ENCODE measurements at places on chromosomes 7 and 10. TPM values are rescaled to one million over a fixed set of nuclear protein-coding genes. Genes with fewer than 3 reads are reported as not detected.

GRCh38 chr7:51026341-51026740 is 243.6 kb upstream of the GRB10 start:
- no peaks in the 10 kb centered on the region for H3K27me3 ChIP-seq
- H3K36me3 ChIP-seq = no peaks in the 10 kb centered on the region
- no peak overlapping the region for H3K4me3 ChIP-seq

DNA sequence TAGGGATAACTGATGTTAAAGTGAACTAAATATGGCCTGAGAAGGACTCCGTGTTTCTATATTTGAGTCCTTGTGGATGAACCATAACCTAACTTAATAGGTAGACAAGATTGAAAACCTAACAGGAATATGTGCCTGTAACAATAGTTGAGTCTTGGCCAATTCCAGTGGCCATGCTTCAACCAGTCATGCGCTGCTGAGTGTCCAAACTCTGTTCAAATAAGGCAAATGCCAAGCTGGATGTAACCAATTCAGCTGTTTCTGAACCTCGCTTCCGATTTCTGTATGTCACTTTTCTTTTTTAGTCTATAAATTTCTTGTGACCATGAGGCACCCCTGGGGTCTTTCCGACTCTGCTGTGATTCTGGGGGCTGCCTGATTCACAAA is 608.2 kb downstream of the GALNT17 start:
- no peaks in the 10 kb centered on the region for H3K36me3 ChIP-seq
- no peak for DNase-seq
- H3K4me3 ChIP-seq = no peak overlapping the region
- no peaks in the 10 kb centered on the region for H3K4me1 ChIP-seq
- H3K27ac ChIP-seq = no peak overlapping the region

DNA sequence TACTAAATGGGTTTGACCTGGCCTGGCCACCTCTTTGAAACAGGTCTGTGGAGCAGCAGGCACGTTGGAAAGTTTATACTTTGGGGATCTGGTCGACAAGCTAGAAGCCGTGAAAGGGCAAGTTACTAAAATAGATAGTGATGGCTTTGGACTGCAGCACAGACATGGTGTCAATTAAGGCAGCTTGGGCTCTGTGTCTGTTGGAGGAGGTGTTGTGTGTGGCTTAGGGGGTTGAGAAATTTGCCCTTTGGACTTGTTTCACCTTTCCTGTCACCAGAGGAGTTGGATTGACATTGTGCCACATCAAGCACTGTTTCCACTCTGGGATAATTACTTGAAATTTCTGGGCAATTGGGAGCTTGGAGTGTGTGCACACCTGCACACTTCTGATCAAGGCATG is 251.8 kb upstream of the MKI67 start:
- no peak for DNase-seq
- H3K4me1 ChIP-seq = no peaks in the 10 kb centered on the region
- no peak overlapping the region for H3K4me3 ChIP-seq
- no peak overlapping the region for H3K27ac ChIP-seq

GRCh38 chr7:97107192-97107800 is 10.2 kb upstream of the SDHAF3 start:
- no peak overlapping the region for H3K27ac ChIP-seq
- no peaks in the 10 kb centered on the region for H3K4me1 ChIP-seq
- no peaks in the 10 kb centered on the region for H3K36me3 ChIP-seq
- no peak overlapping the region for H3K4me3 ChIP-seq
- no peak for DNase-seq
- H3K27me3 ChIP-seq = no peaks in the 10 kb centered on the region

- H3K27ac ChIP-seq = no peak overlapping the region
- no peaks in the 10 kb centered on the region for H3K4me1 ChIP-seq
- H3K36me3 ChIP-seq = no peaks in the 10 kb centered on the region
- H3K27me3 ChIP-seq = peaks cover 3% of the 10 kb centered on the region
- DNase-seq = no peak
These were observed 31.3 kb downstream of the KIAA1217 start for GRCh38 chr10:24240041-24240751.

Gene IMMP2L
- total RNA-seq = 8.9 TPM

Gene PDE6C
- total RNA-seq = not detected

- DNase-seq = peak; percentile 68
- H3K4me1 ChIP-seq = no peaks in the 10 kb centered on the region
- no peak overlapping the region for H3K4me3 ChIP-seq
- no peaks in the 10 kb centered on the region for H3K27me3 ChIP-seq
- no peak overlapping the region for H3K27ac ChIP-seq
- no peaks in the 10 kb centered on the region for H3K36me3 ChIP-seq
These were observed 337.7 kb upstream of the NPVF start for GRCh38 chr7:25565949-25566348.

DNA sequence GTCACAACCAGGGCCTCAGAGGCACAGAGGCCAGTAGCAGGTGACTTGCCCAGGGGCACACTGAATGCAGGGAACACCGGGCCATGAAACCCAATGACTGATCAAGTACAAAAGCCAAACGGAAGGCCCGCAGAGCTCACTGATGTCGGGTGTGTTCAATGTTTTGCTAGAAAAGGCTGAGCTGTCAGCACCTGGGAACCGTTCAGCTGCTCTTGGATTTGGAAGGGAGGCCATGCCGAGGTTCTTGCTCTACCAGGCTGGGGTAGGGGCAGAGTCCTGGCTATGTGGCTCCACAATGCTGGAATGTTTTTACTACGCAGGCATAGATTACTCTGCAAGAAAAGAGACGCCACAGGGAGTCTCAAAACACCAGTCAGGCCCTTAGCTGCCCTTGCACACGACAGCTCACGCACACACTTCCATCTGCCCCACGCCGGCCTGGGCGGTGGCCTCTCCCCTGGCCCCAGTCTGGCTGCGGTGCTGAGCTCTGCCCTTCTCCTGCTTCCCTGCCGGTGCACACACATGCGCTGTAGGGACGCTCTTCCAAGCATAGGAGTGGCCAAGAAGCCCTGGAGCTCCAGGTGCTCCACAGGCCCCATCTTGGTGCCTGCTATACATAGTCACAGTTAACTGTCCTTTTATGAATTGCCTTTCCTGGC is 79.9 kb downstream of the ZRANB1 start:
- H3K4me1 ChIP-seq = no peaks in the 10 kb centered on the region
- H3K4me3 ChIP-seq = no peak overlapping the region
- H3K36me3 ChIP-seq = no peaks in the 10 kb centered on the region
- no peaks in the 10 kb centered on the region for H3K27me3 ChIP-seq
- DNase-seq = no peak
- H3K27ac ChIP-seq = no peak overlapping the region

- no peak overlapping the region for H3K4me3 ChIP-seq
- H3K27ac ChIP-seq = no peak overlapping the region
- H3K27me3 ChIP-seq = no peaks in the 10 kb centered on the region
- DNase-seq = no peak
- no peaks in the 10 kb centered on the region for H3K36me3 ChIP-seq
These were observed 2.4 kb upstream of the ITPRIP start for GRCh38 chr10:104340641-104341040.
